ENCODE measurements at places on chromosomes 7 and 10. TPM values are rescaled to one million over a fixed set of nuclear protein-coding genes. Genes with fewer than 3 reads are reported as not detected.

- peak; percentile 47 for ATAC-seq
Observed at GRCh38 chr7:72785166-72785955, 42.6 kb downstream of the TYW1B start.

DNA sequence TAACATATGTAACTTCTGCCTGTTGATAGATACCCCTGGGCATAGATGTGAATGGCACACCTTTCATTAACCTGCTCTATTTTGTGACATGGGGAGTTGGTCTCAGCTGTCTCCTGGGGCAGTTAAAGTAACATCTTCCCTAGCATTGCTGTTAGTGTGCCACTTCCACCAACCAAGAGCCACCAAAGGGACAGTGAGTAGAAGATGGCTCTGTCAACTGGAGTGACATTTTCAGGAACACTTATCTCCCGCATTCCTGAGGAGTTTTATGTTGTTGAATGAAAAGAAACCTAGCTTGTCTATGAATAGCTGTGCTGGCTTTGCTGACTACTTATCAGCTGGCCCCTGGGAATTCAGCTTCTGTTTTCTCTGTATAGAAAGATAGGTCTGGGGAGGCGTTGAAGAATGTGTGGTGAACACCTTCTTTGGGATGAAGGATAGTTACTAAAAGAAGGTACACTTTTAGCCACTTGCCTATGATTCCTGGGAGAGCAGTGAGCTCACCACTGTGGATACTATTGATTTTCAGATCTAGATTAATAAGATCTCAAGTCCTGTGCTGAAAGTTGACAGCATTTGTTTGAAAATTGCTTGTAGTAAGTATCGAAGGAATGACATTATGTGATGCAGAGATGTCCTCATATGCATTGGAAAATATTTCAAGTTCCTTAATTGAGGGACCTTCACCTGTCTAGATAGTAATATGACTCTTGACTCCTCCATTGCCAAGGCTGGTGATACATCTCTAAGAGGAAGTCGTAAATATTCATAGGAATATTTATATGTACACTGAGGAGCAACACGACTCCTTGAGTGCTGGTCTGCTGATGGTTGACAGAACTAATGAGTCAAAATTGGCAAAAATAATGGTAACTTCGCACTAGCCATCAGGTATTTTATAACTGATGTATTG lies 7.6 kb downstream of the STARD3NL start:
- no peak for ATAC-seq

DNA sequence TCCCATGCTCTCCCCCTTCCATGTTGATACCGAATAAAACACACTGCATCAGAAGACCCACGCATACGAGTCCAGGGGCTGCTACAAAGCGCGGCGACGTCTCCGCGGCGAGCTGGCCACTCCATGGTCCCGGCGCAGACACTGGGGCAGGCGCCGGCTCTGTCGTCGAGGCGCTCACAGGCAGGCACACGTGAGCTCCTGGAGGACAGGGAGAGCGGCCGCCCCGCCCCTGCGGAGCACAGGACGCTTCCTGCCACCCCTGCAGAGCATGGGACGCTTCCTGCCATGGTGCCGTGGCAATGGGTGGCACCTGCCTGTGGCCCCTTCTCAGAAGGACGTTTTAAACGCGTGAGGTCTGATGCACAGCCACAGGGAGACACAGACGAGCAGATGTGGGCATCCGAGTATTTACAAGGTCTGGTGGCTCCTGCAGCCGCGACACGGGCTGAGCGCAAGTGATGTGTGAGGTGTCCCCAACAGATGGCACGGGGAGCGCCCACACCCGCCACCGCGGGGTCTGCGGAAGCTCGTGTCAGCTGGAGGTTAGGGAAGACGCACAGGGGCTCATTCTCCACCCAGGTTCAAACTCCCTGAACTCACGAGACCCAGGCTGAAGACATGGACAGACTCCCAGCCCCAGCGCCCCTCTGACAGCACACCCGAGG lies 21.4 kb upstream of the GPR146 start:
- ATAC-seq, result peak; percentile 2

DNA sequence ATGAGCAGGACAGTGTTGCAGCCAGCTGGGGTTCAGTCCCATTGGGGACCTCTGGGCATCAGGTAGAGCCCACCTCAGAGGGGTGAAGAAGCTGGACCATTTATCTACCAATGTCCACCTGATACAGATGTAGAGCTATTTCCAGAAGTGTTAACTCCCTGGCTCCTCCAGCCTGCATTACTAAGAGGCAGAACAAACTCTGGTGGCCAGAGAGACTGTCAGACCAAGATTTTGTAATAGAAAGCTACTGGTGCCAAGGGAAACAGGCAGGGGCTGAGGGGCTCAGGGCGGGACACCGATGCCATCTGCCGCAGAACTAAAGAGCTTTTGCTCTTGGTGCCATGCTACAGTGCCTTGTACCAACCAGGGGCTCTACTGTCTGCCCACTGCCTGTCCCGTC lies 268.2 kb upstream of the HABP2 start:
- no peak for ATAC-seq

DNA sequence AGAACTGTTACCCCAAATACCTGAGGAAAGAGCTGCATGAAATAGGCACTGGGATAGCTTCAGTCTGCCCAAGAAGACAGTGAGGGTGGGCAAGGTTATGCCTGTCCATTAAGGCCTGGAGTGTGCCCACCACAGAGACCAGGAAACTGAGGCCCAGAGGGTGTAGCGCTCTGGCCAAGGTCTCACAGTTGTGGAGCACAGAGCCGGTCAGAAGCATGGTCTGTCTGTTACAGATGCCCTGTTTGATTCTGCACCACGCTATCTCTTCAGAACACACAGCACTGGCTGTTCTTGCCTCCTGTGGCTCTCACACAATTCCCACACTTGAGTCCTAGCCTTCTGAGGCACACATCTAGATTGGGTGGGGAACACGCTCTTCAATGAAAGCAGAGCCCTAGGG lies 261.4 kb downstream of the GRID1 start:
- no peak for ATAC-seq

GRCh38 chr10:48506147-48506917 lies 98.5 kb downstream of the ARHGAP22 start:
- ATAC-seq, result peak; percentile 43

GRCh38 chr7:150686030-150686631 lies 625 bp downstream of the GIMAP2 start:
- no peak for ATAC-seq

DNA sequence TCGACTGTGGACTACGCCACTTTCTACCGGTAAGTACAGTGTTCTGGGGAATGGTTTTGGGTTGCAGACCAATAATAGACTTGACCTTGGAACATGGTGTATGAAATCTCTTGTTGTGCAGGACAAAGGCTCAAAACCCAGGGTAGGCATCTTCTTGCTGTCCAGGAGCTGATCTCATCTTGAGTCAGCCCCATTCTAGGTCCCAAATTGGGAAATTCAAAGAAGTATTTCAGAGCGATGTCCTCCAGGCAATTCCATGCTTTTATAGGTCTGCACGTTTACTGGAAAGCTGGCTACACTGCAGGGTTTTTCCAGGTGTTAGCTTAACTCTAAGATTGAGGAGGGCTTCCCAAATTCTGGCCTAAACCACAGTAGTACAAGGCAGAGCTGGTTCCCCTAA lies 180.7 kb downstream of the BMPER start:
- no peak for ATAC-seq

DNA sequence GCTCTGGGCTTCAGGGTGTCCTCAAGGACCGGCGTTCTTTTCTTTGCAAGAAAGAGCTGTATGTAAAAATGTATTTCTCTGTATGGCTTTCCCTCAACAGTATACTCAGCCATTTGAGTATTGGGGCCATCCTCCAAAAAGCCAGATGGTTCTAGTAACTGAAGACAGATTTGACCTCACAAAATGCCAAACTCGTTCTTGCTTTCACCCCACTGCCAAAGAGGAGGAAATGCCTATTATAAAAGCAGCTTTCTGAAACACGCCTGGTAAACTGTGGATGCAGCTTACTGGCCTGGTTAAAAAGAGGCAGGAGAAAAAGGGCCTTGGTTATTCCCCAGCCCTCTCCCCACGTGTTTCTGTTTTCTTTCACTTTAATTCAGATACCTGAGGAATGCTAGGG lies 7.7 kb upstream of the HTR5A start:
- no peak for ATAC-seq

DNA sequence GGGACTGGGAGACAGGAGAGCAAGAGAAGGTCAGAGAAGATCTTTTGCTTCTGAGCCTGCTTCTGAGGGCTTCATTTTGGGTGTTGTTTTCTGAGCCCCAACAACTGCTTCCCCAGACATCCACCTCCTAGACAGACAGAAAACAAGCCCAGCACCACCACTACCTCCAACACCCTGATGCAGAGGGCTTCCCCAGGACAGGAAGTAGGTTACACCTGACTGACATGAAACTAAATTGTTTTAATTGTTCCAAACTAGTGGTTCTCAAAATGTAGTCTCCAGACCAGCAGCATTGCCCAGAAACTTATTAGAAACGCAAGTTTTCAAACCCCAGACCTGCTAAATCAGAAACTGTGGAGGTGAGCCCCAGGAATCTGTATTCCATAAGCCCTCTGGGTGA lies 163.6 kb upstream of the KMT2E start:
- ATAC-seq, result no peak

GRCh38 chr10:30330497-30331168 lies 18.4 kb downstream of the MTPAP start:
- no peak for ATAC-seq

DNA sequence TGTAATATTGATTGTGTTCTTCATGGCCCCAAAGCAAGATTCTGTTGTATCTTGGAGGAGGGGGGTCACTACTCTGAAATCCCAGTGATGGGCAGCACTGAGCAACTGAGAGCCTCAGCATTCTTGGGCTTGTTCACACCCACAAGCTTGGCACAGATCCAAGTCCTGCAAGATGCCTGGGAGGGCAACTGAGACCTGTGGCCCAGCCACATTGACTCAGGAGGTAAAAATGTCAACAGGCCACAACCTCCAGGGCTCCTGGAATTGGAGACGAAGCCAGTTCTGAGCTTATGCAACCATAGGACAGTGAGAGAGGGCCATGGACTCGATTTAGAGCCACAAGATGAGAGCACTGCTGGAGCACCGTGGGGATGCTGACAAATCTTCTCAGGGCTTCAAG lies 3.1 kb upstream of the DOCK1 start:
- peak; percentile 61 for ATAC-seq

- ATAC-seq, result peak; percentile 70
Observed at GRCh38 chr7:6350433-6351058, 78.1 kb upstream of the CYTH3 start.

GRCh38 chr7:156257904-156258303 lies 382.7 kb upstream of the RNF32 start:
- no peak for ATAC-seq

SPDYE2 gene
- not detected for total RNA-seq

NYAP1 gene
- total RNA-seq, result 0.16 TPM

REEP3 gene
- 24.5 TPM for total RNA-seq

SLC26A3 gene
- 0.44 TPM for total RNA-seq

Measured in esophagus mucosa (tissue), 1 donor.